ENCODE measurements at places on chromosomes 4 and X.

DNA sequence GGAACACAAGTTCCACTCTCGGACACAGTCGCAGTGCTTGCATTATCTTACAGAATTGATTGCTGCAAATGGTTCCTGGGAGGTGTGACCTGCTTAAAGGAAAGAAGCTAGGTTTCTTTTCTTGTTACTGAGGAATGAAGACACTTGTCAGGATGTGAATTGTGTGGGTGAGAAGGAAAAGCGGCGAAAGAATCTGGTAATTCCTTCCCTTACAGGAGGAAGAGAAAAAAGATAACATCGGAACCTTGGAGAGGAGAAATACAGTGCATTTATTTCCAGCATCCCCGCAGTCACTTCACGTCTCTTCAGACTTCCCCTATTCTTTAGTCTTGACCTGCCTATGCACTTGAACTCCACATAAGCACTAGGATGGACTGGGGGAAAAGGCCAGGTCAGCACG lies 389 bp upstream of the CCSER1 start:
- peak; percentile 33 for DNase-seq

- DNase-seq, result no peak
Measured at GRCh38 chr4:123398853-123399626, 2.4 kb downstream of the SPRY1 start.

DNA sequence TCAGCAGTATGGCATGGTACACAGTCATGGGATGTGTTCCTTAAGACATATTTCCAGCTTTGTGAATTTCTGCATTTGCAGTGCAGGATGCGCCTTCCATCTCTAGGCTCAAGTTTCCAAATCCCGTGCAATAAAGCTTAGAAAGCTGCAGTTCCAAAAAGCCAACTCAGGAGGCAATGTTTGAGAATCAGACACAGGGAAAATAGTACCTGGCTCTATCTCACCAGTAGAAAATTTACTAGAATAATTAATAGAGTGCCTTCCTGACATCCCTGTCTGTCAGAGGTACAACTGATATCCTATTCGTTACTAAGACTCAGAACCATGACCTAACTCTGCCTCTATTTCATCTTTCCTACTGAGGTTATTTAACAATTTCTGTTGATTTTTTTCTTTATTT lies 1333.0 kb downstream of the PCDH19 start:
- peak; percentile 0 for DNase-seq

GRCh38 chr4:120723986-120724385 lies 198.5 kb downstream of the PRDM5 start:
- peak; percentile 27 for DNase-seq

DNA sequence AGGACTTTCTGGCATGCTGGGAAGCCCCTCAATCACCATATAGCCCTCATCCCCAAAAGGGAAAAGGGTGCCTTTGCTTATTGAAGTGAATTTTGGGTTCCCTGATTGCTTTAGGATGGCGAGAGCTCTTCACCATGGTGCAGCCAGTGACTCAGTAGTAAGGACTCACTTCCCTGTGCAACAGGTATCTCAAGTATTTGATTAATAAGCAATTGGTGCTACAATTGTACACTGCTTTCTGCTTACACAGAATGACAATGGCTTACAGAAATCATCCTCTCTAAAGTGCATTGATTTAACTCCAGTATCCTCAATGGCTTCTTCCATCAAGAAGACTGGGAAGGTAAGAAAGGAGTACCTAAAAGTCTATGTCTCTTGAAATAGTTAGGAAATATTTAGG lies 143.7 kb upstream of the SMIM10 start:
- no peak for DNase-seq

GRCh38 chr4:73104695-73105094 lies 35.2 kb upstream of the COX18 start:
- no peak for DNase-seq

GRCh38 chr4:185127021-185127925 lies 15.8 kb upstream of the SLC25A4 start:
- peak; percentile 5 for DNase-seq

DNA sequence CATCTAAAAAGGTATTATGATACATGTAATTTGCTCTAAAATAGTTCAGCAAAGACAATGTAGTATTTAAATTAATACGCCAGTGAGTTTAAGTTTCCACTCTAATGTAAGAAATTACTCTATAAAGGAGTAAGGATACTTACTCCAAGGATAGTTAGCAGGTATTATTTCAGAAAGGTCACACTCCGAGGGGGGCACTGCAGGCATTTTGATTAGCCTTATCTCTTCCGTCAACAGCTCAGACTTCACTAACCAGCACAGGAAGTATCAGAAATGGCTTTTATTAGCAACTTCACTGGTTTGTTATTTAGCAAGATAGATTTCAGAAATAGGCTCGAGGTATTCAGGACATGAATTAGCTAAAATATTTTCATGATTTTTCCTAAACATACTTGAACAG lies 127.0 kb downstream of the COX18 start:
- DNase-seq, result no peak

DNA sequence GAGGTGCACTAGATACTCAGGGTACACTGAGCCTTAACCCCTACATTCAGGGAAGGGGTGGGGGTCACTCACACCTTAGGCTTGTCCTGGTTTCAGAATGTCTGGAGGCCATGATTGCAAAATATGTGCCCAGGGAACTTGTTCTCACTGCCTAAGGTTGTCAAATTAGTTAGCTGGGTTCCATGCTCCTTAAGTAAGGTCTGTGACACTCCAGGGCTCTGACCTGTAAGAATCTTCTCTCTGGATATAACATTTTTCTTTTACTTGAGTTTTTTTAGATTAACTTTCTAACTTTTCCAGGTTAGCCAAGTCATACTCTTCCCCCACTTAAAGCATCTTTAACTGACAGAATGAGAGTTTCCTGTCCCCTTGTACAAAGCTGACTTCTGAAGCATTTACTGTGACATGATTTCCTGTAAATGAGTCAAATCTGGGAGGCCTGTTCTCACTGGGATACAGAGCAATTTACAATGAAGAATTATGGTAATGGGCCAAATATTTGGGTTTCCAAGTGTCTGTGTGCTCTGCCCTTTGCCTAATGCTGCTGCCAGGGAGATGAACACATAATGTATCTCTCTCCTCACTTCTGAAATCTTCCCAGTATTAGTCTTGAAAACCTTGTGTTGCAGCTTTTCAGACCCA lies 101.7 kb downstream of the GATB start:
- no peak for DNase-seq

- peak; percentile 43 for DNase-seq
Measured at GRCh38 chr4:39365360-39365759, 802 bp downstream of the RFC1 start.

GRCh38 chrX:4380710-4381109 lies 667.3 kb upstream of the PRKX start:
- no peak for DNase-seq

DNA sequence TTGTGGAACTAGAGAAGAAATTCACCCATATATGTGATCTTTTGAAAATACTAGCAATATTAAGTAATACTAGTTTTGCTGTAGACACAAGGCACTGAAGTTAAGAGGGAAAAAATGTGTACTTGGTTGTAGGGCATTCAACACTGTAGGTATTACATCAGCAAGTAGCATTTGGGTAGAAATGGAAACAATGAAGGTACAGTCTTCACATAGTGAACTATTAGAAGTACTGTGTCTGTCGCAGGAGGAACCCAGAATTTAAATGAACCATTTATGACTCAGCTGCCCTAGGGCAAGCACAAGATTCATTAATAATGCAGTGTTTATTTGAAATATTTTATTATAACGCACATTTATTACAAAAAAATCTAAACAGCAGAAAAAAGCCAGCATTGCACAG lies 572.7 kb upstream of the TENM3 start:
- DNase-seq, result no peak

DNA sequence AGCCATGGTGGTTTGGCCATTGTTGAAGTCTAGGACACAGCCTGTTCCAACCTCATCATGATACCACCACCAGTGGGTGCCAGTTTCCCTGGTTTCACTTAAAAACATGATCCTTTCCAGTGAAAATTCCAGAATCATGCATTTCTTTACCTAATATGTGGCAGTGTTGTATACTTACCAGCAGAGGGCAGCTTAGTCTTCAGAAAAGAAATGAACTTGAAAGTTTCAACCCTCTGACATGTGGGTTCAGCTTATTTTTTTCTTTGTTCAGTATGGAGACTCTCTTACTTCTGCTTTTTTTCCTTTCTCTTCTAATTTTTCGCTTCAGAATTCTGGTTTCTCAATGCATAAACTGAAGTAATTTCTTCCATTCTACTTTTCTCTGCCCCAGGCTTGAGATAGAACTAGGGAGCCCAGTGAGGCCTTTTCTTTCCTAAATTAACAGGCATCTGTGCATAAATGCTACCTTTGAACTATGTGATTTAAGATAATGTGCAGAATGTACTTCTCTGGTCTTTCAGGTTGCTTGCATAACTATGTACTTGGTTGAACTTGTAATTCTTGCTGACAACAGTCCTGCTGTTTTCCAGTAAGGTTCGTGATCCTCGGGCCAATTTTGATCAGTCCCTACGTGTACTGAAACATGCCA lies 10.7 kb downstream of the LIAS start:
- DNase-seq, result peak; percentile 66

DNA sequence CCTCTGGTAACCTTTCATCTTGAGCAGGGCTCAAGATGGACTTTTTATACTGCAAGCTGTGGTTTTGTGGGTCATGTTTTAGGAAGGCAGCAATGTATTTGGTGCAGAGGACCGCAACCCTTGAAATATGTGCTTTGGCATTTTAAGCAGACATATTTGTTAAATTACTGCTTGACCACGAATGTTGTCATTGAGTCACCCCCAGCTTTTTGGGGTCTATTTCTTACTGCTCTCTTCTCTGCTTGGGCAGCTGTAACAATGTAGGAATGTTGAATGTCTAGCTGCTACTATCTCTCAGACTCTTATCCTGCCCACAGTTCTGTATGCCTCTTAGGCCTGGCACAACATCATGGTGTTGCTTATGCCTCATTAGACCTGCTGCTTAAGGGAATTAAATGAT lies 6.0 kb downstream of the RBPJ start:
- no peak for DNase-seq

GRCh38 chr4:70651864-70652506 lies 14.3 kb downstream of the JCHAIN start:
- DNase-seq, result peak; percentile 54

- DNase-seq, result no peak
Measured at GRCh38 chrX:15136795-15137194, 133.1 kb downstream of the ASB9 start.

GRCh38 chr4:8534129-8534528 lies 46.1 kb upstream of the GPR78 start:
- no peak for DNase-seq

DNA sequence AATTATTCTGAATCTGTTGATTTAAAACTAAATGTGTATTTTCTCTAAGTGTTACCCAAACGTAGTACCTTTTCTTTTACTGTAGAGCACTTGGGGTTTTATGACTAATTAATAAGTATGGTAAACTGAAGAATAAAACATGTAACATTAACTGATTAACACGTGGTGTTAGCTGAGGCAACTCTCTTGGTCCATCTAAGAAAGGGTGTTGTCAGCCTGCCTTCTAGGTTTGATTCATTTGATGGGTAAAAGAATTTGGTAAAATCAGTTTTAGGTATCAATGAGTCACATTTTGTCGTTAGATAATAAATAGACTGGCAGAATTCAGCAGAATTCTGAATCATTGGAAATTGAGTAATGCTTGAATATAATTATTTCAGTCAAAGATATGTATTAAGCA lies 99.7 kb downstream of the AFF1 start:
- DNase-seq, result no peak

DNA sequence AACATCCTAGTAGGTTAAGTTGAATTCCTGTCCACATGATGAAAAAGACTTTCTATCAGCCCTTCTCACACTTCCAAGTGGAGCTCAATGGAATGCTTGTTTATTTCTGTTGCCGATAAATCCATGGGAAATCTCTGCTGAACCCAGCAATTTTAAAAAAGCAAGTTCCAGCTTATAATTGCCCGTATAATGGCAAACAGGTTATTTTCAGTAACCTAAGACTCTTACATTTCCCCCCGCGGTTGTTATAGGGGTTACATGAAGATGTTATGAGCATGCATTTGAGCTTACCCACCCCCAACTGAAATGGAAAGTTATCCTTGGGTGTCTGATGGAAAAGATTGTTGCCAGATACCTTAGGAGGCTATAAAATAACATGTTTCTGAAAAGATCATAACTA lies 136.2 kb downstream of the PALLD start:
- DNase-seq, result no peak

- DNase-seq, result no peak
Measured at GRCh38 chr4:41327770-41328169, 71.0 kb downstream of the UCHL1 start.

DNA sequence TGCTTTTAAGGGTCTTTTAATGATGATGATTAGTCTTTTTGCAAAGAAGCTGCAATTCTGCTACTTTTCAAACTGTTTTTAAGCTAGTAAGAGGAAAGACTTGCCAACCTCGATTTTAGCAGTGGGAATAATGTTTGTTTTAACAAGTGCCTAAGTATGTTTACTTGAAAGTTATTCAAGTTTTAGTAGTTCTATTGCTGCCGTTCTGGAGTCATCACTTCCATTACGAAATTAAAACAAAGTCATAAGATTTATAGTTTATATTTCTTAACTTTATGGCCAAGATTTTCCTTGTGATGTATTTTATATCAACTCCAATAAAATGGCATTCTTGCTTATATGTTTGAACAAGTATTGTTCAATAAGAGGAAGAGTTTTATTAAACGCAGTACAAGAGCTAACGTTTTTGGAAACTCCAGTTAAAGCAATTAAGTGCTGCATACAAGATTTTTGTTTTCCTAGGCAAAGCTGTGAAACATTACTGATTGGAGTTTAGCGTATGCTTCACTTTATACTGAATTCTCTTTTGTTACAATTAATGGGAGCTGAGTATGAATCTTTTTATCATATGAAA lies 211.3 kb downstream of the TENM3 start:
- no peak for DNase-seq

DNA sequence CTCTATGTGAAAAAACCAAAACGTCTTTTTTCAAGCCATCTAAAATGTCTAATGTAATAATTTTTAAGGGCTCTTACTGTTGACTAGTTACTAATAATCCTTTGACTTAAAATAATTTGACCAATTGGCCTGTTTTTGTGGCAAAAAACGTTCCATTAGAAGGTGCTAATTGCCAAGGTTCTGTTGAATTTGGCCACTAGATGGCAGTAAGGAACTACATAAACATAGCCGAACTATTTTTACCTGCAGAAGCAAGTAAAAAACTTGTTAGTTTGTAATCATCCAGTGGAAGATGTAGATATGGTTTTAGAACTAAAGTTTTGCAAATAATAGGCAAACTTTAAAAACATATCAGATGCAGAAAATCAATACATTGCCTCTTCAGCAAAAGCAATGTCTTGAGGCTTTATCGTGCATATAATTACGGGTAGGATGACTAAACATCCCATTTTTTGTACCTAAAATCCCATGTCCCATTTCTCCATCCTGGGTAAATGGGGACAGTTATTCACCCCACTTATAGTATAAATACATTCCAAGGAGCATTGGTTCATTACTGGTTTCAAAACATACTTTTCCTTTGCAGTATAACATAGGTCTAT lies 57.6 kb downstream of the PROM1 start:
- DNase-seq, result peak; percentile 61

DNA sequence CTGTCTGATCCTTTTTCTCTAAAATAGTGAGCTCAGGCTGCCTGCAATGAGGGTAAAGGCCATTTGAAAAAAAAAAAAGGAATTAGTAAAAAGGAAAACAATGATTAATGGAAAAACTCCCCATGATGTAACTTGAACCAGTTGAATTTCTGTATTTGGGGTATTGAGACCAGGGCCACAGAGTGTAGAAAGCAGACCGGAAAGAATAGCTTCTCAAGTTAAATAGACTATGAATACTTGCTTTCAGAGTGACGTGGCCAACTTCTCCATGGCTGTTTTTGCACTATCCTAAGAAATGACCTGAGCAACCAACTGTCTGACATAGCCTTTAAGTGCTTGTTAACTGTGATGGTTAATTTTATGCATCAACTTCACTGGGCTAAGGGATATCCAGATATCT lies 222.1 kb upstream of the INTU start:
- no peak for DNase-seq

Measured in NCI-H82 (cell line).